ENCODE measurements at places on chromosomes 3 and 15.

DNA sequence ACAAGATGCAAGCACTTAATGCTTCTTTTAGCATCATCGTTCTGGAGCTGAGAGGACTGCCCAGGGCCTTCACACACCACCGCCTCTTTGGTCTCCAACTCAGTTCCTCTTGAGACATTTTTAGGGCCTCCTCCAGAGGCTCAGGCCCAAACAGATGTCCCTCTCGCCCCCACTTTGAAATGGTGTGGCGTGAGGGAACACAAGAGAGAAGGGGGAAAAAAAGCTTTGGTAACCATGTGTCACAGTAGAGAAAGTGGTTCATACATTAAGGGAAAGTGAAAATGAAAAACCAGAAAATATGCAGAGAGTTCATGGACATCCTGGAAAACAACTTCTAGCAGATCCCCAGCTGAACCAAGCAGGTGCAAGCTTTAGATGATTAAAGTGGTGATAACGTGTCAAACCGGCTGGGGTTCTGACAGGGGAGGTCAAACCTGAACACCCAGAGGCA lies 33.1 kb upstream of the FOXP1 start:
- no peak for DNase-seq

DNA sequence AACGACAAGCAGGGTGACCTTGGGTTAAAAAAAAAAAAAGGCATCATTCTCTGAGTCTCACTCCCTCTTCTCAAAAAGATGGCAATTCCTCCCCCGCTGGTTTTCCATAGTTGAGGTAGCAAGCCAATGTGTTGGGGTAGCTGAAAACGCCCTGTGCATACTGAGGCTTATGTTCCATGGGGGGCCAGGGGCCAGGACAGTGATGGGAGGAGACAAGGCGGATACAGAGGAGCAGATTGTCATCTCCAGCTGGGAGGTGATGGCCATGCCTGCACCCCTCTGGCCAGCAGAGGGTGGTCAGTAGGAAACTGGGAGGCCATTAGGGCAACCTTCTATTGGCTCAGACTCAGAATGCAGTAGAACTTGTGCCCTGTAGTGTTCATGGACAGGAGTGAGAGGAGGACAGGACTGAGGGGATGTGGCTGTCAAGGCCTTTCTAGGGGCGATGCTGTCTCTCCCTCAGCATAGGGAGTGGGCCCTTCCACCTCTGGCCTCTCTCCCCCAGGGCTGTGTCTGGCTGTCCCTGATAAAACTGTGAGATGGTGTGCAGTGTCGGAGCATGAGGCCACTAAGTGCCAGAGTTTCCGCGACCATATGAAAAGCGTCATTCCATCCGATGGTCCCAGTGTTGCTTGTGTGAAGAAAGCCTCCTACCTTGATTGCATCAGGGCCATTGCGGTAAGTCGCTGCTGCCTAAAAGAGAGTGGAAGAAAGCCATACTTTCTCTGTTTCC lies 1.9 kb downstream of the TF start:
- DNase-seq, result no peak

DNA sequence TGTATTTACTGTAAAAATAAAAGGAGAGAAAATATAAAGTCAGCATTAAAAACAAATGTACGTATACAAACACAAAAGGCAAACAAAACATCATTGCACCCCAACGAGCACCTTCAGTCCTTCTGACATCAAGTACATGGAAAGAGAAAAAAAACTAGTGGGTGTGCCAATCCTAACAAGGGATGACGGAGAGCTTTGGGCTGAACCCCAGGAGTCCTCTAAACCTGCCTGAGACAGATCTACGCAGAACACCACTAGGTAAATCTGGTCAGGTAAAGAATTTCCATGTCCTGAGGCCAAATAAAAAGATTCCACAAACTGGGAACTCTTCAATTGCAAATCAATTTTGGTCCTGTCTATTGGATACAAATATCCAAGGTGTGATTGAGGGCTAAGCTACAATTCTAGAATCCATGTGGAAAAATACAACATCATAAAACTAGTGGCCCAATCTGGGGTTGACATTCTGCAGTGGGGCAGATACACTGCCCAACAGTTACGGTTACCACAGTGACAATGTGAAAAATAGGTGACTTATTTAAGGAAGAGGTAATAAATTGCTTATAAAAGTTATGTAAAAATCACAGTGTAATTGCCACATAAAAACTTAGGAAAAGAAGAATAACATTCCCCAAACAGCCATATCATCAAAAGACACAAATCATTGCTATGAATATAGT lies 14.2 kb downstream of the IFT80 start:
- no peak for DNase-seq

DNA sequence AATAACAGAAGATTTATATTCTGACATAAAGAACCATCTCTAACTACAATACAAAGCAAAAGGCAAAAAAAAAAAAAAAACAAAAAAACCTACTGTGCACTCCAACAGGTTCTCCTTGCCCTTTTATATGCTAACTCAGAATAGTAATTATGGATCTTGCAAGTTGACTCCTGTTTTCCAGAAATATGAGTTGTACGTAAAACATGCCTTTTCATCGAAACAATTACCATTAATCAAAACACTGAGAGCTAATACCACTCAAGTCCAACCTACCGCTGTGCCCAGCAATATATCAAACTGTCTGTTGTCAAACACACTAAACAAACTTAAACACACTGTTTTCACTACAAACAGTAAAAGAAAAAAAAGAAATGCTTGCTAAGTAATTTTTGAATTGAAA lies 389.8 kb downstream of the TBC1D5 start:
- no peak for DNase-seq

- DNase-seq, result no peak
These were observed 127.0 kb downstream of the MBNL1 start for GRCh38 chr3:152395764-152396163.
